ENCODE measurements at places on chromosomes 5 and 9.

DNA sequence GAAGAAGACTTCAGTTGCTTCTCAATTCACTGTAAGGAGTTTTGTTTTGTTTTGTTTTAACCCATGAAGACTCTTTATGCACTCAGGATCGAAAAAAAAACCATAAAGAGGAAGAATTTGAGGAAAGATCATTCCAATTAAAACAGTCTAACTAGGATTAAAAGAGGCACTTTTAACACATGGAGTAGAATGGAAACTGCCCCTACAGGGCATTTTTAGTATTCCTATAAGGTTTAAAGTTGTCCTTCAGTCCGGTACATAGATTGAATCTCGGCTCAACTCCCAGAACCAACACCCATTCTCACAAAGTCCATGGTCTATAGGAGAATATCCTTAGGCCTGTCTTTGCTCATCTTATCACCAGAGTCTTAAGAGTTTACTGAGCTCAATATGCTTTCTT lies 469.6 kb downstream of the DTWD2 start:
- no peak for DNase-seq

- DNase-seq = no peak
Observed at GRCh38 chr9:27542508-27542907, 12.9 kb upstream of the MOB3B start.

- no peak for DNase-seq
Observed at GRCh38 chr5:135190416-135191083, 156.5 kb upstream of the PITX1 start.

DNA sequence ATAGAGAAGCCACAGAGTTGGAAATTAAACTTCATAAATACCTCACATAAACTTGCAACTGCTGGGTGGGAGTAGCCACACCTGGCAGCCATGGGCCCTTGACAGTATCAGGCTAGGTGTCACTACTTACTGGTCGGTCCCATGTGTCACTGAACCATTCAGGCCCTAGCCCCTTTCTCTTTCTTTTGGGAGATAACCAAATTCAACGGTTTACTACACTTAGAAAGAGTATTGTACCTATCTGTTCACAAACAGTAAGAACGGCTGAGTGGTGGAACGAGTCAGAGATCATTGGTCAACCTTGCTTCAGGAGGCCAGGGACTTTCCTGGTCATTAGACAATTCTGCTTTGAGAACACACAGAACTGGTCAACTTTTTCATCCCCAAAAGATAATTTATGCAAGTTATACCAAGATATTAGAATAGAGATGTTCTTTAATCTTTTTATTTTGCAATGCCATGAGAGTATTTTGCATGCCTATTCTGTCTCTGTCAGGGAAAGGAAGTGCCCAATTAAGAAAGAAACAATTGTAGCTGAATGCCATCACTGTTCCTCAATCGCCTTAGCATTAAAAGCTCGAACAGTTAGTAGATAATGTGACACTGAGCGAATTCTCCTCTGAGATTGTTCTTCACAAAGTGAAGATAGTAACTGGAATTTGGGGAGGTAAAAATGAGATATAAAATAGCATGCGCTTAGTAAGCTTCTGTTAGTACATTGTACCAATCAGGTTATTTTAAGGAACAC lies 50.9 kb downstream of the GOLPH3 start:
- DNase-seq = no peak

- DNase-seq = no peak
Observed at GRCh38 chr9:86354818-86355309, 654 bp upstream of the TUT7 start.

- DNase-seq = no peak
Observed at GRCh38 chr5:16406630-16407029, 59.0 kb downstream of the ZNF622 start.

DNA sequence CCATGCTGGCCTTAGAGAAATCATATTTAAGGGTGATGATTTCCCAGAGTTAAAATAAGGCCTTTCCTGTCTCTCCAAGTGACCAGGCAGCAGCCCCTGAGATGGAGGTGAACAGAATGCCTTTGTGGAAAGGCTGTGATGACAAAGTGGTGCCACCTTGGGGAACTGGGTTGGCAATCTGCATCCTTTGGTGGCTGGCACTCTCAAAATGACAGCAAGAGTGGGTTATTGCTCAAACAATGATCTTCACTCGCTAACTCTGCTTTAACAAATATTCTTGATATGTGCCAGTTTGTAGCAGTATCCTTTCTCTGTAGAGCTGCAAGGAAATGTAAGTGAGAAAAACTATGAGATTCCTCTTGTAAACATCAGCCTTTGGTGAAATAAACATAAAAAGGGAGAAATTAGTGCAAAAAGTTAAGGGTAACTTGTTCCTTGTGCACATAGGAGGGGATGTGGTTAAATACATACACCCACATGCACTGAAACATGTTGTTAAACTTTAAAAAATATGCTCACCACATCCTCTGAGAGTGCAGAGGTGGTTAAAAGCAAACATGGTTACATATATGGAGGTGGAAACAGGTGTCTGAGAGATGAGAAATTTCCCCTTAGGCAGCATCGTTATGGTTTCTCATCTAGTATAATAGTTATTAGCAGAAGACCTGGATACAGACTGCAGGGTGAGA lies 373.4 kb upstream of the CTNND2 start:
- DNase-seq = no peak

- DNase-seq = no peak
Observed at GRCh38 chr5:175460552-175460951, 16.6 kb upstream of the DRD1 start.

DNA sequence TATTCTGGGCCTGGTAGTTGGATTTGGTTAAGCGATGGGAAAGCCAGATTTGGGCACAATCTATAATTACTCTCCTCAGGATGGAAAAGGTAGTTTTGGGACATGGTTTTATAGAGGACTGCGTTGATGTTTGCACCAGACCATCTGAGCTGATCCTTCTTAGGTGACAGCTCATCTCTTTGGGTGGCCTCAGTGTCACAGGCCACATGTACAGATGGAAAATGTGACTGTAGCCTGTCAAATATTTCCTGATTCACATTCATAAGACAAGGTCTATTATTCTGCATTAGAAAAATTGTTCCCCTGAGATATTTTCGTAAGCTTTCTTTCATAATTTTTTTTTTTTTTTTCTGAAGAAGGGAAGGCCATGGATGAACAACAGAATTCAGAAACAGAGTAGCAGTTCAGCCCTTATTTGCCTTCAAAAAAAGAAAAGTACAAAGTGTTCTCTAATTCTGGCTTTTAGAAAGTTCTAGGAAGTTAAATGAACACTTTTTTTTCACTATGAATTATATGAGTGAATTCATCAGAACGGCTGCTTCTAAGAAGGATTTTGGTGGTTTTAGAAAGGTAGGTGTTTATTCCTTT lies 81.0 kb downstream of the NNT start:
- DNase-seq = no peak

DNA sequence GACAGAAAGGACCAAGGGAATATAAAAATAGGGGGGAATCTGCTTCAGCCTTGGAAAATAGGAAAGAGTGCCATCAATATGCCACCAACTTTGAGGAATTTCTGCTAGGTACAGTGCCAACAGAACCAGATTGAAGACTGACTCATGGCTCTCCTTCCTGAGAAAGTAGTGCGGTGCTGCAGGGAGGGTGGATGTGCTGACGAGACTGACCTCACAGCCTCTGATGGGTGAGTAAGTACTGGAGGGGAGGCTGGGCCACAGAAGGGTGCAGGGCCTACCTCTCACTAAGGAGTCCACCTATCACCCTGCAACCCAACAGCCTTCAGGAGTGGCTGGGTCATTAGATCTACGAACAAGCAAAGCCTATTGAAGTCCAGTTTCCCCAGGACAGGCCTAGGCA lies 187.6 kb downstream of the GABBR2 start:
- DNase-seq = no peak

- DNase-seq = peak; percentile 32
Observed at GRCh38 chr9:17063535-17064135, 71.2 kb upstream of the CNTLN start.

DNA sequence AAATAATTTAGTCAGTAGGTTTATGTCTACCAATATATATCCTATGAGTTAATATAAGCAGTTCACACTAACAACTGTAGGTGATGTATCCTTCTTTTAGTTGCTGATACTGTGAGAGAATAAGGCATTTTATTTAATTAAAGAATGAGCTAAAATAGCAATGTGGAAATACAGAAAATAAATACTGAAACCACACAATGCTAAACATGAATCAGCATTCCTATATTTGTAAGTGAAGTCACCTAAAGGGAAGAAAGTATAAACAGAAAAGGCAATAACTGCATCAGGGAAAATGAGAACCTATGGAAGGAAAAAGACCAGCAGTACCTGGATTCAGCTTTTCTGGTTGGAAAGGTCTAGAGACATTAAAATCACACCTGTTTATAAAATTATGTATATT lies 336.0 kb downstream of the PDE4D start:
- no peak for DNase-seq

- DNase-seq = no peak
Observed at GRCh38 chr5:138468966-138469539, 3.8 kb downstream of the EGR1 start.

DNA sequence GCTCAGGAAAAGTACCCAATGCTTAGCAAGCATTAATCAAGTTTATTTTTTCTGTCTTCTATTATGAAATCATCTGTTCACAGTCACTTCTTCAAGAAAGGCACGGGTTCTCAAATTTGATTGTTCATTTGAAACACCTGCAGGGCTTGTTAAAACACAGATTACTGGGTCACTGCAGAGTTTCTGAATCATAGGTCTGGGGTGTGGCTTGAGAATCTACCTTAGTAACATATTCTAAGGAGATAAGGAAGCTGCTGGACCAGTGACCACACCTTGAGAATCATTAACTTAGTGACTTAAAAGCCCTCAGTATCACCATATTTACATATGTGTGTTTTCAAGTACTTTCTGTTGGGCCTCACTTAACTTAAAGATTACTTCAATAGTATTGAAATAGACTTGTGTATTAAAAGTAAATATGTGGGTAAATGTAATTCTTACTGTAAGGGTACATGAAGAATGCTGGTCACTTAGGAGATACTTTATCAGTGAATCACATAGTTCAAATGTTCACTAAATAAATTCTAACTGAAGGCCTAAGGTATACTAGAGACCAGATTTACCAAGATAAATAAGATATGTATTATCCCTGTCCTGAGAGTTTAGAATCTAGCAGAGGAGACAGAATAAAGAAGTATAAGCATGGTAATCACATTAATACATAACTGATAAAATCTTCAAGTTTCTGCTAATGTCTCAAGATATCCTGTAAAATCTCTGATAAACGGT lies 1342.1 kb upstream of the C9orf72 start:
- no peak for DNase-seq

Data from HFF-Myc (cell line).